ENCODE measurements at places on chromosomes 7 and 10. TPM values are rescaled to one million over a fixed set of nuclear protein-coding genes. Genes with fewer than 3 reads are reported as not detected.

- DNase-seq = no peak
Measured at GRCh38 chr7:114317450-114318098, 97.0 kb upstream of the FOXP2 start.

The VOPP1 gene
- 21.3 TPM for total RNA-seq

DNA sequence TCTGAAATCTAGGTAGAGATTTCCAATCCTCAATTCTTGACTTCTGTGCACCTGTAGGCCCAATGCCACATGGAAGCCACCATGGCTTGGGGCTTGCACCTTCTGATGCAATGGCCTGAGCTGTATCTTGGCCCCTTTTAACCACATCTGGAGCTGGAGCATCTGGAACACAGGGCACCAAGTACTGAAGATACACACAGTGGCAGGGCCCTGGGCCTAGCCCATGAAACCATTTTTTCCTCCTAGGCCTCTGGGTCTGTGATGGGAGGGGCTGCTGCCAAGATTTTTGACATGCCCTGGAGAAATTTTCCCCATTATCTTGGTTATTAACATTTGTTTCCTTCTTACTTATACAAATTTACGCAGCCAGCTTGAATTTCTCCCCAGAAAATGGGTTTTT, 39.1 kb downstream of the GCC1 start:
- no peak for DNase-seq

GRCh38 chr7:155437836-155438235, 20.1 kb upstream of the EN2 start:
- DNase-seq = no peak

DNA sequence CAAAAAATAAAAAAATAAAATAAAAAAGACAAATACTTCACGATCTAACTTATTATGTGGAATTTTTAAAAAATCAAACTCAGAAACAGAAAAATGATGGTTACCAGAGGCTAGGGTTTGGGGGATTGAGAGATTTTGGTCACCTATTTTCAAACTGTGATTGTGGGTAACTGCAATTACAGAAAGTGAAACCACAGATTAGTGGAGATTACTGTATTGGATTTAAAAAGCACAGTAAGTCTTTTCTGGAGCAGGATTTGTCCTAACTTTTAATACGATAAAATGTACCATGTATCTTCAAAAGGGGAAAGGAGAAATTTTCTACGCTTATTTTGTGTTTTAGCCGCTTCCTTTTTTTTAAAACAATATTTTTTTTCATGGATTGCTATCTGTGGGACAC, 1204.9 kb upstream of the LRRTM3 start:
- no peak for DNase-seq

The MRC1 gene
- 0.03 TPM for total RNA-seq

The GIMAP8 gene
- 0.24 TPM for total RNA-seq

- no peak for DNase-seq
Measured at GRCh38 chr7:44658979-44659378, 52.6 kb downstream of the OGDH start.

The CASTOR2 gene
- 39.6 TPM for total RNA-seq

The ZSWIM8 gene
- 115 TPM for total RNA-seq

GRCh38 chr7:130486114-130486953, 5.6 kb upstream of the MEST start:
- DNase-seq = peak; percentile 85

GRCh38 chr7:24442170-24442777, 131.0 kb upstream of the PALS2 start:
- DNase-seq = no peak

The UPK3B gene
- 0.88 TPM for total RNA-seq

- DNase-seq = no peak
Measured at GRCh38 chr7:50312250-50313162, 8.0 kb downstream of the IKZF1 start.

GRCh38 chr7:135512135-135512887, 2.4 kb upstream of the CNOT4 start:
- peak; percentile 74 for DNase-seq

DNA sequence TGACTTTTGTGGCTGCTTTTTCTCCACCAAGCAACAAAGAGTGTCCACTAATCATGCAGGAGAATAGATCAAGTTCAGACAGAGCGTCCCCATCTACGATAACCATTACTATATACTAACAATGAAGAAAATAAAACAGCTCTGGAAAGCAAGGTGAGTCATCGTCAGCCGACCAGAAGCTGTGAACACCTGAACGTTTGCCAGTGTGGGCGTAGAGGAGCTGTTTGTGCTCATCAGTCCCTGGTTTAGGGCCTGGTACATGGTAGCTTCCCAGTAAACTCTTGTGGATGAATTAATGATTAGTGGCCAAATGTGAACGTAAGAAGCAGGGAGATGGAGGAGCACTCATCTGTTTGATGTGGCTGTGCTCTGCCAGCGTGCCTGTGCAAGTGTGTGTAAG, 180.7 kb downstream of the EVX1 start:
- DNase-seq = no peak

- no peak for DNase-seq
Measured at GRCh38 chr7:125465527-125465926, 535.9 kb upstream of the POT1 start.

DNA sequence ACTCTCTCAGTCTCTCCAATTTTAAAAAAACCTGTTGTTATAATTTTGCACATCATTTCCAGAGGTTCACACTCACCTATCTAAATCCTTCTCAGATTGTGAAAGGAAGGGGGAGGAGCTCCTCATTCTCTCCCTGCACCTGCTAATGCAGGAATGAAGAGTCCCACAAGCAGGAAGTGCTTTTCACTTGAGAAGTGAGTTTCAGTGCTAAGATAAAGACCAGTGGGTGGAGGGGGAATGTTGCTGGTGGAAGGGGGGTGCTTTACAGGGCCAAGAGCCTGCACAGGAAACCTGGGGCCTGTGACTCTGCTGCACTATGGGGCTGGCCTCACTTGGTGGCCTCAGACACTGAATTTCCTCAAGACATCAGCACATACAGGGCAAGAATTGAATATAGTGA, 176.4 kb downstream of the PTPN20 start:
- DNase-seq = no peak

The LAMB1 gene
- total RNA-seq = 32.8 TPM

Measured in cardiac muscle cell (in vitro differentiated cells and primary cell).